ENCODE measurements at places on chromosomes 13 and 19.

DNA sequence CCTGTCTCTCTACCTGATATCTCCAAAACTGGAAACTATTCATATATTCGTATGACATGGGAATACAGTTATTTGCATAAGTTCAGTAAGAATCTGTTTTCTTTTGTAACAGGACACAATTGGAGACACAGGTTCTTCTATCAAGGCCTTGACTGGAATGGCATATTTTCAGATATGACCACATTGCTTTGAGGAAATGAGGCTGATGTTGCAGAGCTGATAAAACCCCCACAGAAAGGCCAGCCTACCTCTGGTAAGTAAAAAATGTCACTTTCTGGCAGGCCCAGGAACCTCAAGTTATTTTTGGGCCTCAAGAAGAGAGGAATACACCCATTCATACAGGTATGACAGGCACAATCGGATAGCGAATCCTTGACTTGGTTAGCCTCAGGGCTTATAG, 29.5 kb upstream of the KBTBD6 start:
- DNase-seq: no peak

DNA sequence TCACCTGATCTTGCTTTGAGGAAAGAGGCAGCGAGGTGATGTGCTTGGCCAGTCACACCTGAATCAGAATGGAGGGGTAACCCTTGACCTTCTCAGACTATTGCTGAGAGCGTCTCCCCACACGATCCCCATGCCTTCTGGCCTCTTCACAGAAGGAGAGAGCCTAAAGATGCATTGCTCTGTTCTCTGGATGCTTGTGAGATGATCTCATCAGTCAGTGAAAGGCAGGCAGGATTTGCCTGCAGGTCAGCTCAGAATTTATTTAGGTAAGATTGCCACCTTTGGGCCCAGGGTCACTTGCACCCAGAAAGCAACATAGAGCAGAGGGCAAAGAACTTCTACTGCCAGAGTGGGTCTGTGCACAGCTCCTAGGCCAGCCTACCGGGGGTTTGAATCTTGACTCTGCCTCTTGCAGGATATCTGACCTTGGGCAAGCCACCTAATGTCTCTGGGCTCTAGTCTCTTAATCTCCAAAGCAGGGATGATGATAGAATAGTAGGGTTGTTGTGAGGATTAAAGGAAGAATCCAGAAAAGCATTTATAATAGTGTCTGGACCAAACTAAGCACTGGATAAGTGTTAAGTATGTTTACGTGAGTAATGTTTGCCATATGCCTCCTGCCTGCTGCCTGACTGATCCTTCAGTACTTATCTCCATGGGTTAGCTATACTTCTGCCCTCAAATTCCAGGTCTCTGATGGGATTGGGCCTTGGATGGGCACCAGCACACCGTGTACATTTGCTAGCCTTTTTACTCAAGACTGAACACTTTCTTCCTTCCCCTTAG, 8.4 kb upstream of the FLT1 start:
- no peak for DNase-seq

DNA sequence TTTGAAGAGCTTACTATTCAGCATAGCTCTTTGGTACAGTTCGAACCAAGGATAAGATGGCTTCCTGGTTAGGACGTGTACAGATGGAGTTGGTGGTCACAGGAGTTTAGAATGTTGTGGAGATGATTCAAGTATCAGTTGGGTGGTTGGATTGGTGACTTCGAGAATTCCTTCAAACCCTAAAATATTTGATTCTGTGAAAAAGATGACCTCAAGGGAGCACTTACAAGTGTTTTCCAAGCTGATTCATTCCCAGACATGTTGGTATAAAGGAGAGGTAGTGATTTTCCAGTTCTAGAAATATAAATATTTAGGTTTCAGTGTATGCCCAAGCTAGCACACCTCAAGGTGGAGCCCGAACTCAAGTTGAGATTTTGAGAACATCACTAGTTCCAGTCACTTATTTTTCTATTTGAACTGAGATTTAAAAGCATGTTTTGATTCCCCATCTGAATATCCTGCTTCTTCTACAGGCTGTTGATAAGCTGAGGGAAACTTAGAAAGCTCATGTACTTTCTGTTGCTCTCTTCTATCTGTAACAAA, 306.1 kb downstream of the DCT start:
- DNase-seq: no peak

DNA sequence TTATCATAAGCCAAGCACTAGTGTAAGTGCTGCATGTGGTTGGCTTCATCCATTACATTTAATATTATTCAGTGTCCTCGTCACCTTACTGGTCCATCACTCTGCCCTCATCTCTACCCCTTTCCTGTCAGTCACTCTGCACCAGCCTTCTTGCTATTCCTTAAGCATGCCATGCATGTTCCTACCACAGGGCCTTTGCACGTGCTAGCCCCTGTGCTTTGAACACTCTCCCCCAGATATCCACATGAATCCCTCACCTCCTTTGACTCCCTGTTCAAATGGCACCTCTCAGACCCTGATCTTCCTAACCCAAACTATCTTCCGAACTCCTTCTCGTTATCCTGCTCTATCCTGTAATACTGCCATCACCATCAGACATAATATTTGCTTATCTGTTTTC, 3.2 kb upstream of the RELB start:
- DNase-seq: no peak

GRCh38 chr13:24071423-24072075, 89.0 kb upstream of the SPATA13 start:
- no peak for DNase-seq

GRCh38 chr13:43979492-43979891, 99.8 kb downstream of the LACC1 start:
- no peak for DNase-seq

DNA sequence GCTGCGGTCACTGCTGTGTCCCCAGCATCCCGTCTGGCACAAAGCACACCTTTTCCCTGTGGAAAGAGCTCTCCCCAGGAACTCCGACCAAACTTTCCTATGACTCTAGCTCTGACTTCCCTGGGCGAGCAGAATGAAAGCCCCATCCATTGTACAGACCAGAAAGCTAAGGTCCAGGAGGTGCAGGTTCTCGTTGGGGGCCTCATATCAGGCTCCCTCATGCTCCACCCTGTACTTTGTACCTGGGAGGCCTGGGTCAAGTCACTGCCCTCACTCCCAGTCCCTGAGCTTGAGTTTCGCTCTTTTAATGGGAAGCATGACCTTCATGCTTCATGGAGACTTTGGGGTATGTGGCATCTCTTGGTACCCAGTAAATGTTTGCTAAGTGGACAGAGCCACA, 18.4 kb downstream of the CYTH2 start:
- no peak for DNase-seq

- no peak for DNase-seq
These were observed 78.3 kb downstream of the FOXO1 start for GRCh38 chr13:40588101-40588500.

GRCh38 chr19:2353159-2353886, 6.7 kb upstream of the TMPRSS9 start:
- no peak for DNase-seq

GRCh38 chr13:91632086-91632485, 233.7 kb downstream of the GPC5 start:
- no peak for DNase-seq

DNA sequence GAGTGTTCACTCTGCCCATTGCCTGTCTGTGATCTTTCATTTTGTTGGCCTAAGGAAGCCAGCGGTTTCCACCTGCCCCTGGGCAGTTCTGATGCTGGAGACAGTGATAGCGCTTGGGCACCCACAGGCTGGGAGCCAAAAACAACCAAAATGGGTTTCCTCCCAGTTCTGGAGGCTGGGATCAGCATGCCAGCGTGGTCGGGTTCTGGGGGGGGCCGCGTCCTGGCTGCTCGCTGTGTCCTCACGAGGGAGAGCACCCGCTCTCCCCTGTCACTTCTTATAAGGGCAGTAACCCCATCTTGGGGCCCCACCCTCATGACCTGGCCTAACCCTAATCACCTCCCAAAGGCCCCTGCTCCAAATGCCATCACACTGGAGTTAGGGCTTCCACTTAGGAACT, 67.9 kb downstream of the RAB20 start:
- no peak for DNase-seq

DNA sequence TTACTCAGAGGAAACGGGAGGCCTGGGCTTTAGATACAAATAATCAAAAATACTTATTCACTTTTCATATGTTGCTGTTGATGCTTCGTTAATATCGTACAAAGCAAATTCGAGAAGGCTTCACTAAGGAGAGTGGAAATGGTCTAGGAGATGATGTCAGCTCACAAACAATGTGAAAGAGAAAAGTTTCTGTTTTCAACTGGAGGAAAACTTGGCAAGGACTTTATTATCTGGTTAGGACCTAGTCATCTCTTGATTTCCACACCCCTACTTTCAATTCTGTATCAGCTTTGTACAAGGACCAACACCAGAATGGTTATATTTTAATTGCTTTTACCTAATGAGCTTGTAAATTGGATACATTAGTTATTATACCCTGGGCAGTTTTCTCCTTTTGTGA, 88.0 kb downstream of the SLC10A2 start:
- no peak for DNase-seq

DNA sequence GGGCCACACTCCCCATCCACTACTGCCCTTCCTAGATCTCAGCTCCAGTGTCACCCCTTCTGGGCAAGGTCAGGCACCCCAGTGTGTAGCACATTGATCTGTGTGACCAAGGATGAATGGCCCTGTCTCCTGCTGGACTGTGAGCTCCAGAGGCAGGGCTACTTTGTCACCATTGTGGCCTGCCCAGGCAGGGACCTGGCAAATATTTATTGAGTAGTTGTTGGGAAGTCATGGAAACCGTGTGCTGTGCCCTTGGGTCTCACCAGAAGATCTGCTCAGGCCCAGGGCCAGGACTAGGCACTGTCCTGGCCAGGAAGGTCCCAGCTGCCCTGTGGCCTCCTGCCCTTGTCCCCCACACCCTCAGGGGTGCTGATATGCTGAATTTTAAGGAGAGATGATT, 10.5 kb downstream of the NACC1 start:
- DNase-seq: no peak

DNA sequence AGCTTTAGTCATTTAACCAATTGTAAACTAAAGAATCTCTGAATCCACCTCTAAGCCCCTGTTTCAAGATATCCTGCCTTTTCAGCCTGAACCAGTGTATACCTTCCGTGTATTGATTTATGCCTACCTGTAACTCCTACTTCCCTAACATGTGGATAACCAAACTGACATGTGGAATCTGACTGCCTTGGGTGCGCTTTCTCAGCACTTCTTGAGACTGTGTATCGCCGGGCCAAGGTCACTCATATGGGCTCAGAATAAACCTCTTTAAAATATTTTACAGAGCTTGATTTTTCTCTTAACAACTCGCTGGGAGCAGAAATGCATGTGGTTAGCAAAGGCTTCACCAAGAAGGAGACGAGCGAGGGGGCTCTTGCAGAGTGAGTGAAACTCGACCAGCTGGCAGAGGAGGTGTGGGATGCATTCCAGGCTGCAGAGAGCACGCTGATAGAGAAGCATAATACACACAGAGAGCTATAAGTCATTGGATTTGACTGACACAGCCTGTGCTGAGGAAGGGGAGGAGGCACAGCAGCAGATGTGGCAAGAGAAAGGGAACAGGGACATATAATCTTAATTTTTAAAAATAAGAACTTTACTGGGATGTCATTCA, 268.2 kb upstream of the MAB21L1 start:
- no peak for DNase-seq

DNA sequence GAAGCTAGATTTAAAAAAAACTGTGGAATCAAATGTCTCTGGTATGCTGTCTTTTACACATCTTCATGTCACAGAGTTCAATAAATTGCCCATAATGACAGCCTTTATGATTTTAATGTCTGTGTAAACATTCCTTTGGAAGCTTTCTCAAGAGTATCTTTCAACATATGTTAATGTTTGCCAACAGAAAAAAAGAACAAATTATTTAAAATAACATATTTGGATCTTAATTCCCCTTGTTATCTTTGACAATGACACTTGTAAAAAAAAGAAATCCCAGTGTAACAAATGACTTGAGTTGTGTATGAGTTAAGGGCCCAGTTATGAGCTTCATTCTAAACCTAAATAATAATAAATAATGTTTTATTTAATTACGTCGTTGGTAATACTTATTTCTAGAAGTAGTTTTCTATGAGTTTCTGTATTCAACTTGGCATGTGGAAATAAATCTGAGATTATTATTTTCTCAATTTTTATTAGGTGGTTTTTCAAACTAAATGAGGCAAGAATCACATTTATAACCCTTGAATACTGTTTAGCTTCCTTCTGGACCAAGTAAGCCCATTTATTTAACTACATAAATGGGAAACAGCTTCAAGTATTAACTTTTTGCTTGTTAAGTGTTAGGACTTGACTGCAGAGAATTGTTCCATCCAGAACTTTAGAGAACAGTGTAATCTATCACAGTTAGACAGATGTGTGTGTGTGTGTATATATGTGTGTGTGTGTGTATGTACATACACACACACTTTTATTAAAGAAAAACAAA, 182.1 kb downstream of the POSTN start:
- no peak for DNase-seq

DNA sequence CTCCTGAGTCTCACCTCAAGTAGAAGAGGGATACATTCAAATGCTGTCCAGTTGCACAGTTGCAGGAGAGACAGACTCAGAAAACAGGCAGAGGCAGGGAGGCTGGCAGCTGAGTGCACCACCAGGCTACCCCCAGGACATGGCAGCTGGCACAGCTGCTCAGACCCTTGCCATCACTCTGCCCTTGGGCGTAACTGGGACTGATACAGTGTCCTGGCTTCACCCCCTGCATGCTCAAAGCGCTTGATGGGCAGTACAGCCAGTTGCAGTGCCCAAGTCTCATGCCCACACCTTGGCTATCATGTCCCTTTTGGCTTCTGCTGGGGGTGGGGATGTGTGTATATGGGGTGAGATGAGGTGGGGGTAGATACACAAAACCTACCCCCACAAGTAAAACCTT, 5.5 kb upstream of the PEPD start:
- no peak for DNase-seq

DNA sequence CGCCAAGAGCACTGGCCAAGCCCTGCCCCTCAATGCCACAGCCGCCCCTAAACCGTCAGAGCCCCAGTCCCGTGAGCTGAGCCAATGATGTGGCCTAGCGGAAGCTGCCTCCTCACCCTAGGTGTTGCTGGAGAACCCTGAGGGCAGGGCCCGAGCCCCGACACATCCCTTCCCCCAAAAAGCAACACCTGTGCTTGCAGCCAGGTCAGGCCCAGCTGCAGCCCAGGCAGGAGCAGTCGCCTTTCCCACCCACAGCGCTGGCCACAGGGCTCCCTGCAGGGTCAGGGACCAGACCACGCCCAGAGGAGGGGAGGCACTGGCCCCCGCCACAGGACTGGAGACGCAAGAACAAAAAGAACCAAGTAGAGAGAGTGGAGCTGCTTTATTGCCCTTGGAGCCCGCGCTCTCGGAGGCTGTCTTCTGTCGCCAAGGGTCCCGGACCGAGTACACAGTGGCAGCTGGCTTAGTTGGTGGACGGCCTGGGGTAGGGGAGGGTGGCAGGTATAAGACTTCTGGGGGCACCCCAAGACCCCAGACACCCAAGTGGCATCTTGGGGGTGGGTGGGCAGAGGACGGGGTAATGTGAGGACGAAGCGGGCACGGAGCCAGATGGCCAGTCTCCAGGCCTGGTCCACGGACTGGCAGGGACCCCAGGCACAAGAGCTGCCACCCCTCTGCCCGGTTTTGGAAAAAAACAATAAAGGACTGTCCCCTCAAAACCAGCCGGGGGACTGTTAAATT, 3.3 kb downstream of the P2RY11 start:
- DNase-seq: no peak

GRCh38 chr19:49473868-49474541, at the start of gene FLT3LG:
TSS of gene FLT3LG (plus strand) at chr19:49474215. CDS start at chr19:49474640, 425 bp downstream.
- peak; percentile 85 for DNase-seq

- no peak for DNase-seq
These were observed 29.7 kb upstream of the CYSLTR2 start for GRCh38 chr13:48624016-48624415.

GRCh38 chr19:41263042-41263849, 926 bp upstream of the HNRNPUL1 start:
- peak; percentile 92 for DNase-seq
